ENCODE measurements at places on chromosomes 12 and 14.

DNA sequence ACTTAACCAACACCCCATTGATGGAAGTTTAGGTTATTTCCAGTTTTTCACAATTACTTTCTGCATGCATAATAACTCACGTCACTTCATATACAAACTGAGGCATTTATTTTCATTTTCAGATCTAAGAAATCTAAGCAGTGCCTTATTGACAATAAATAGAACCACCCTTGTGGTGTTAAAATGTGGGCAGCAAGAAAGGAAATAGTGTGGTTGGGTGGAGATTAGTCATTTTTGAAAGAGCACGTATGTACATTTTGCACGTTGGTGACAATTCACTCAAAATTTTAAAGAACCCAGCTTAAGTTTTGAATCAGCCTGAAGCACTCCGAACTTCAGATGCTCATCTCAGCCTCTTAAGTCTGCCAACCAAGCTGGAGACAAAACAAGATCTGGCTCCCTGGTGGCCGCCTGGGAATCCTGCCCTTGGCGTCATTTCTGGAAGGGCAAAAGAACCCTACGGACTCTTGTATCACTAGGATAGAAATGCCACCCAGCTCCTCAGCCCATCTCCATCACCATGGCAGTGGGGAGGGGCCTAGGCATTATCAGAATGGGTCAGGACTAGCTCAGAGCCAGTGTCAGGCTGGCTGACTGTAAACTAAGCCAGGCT, 89.5 kb upstream of the BCL2L14 start:
- peak; percentile 39 for DNase-seq

DNA sequence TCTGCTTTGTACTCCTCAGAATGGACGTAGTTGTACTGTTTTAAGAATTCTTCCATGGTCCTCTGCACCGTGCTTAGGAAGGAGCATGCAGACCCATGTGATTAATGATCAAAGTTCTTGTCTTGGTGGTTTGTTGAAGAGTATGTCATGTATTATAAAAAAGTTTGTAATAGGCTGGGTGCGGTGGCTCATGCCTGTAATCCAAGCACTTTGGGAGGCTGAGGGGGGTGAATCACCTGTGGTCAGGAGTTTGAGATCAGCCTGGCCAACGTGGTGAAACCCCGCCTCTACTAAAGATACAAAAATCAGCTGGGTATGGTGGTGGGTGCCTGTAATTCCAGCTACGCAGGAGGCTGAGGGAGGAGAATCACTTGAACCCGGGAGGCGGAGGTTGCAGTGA, 61.8 kb upstream of the RTL1 start:
- DNase-seq, result no peak

DNA sequence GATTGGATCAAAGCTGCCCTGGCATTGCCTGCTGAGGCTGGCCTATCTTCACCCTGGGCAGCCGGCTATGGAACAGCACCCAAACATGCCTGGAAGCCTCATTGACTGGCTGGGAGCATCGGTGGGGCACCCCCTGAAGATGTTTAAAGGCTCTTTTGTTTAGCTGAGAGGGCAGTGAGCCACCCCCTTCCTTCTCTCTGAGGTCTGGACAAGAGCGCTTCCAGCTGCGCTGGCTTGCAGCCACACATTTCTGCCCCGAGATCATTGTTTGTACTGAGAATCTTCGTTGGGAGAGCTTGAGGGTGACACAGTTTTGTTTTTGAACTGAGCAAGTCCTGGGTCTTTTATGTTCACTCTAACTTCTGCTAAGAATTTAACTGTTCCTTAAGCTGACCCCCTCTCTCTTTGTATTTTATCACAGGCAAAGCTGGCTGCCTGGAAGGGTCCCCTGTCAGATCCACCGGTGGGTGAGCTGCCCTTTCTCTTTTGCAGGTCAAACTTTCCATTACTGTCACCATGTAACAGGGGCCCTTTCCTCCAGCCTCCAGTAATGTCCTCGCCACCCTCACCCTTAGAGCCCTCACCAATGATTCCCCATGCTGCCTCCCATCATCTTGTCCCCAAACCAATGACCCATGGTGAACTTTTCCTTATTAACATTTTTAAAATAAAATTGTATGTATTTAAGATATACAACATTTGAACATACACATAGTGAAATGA, 212.2 kb downstream of the KIF26A start:
- no peak for DNase-seq

- DNase-seq, result peak; percentile 16
Measured at GRCh38 chr14:96574171-96574632, 72.0 kb downstream of the PAPOLA start.

DNA sequence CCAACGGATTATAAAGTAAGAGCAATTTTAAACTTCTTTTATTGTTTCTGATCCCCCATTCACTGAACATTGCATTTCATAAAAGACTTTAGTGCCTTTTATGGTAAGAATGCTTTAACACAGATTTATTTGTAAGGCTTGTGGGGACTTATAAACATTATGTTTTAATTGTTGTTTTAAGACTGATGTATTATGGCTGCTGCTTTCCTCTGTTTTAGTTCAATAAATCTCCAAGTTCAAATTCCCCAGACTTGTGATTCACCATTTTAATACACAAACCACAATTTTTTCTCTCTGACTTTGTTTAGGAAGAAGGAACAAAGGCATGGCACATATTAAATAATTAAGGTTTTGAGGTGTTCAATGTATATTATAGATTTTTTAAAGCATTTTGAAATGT, 753.3 kb downstream of the SLC6A15 start:
- no peak for DNase-seq

- DNase-seq, result no peak
Measured at GRCh38 chr12:24039113-24039525, 89.6 kb upstream of the SOX5 start.

DNA sequence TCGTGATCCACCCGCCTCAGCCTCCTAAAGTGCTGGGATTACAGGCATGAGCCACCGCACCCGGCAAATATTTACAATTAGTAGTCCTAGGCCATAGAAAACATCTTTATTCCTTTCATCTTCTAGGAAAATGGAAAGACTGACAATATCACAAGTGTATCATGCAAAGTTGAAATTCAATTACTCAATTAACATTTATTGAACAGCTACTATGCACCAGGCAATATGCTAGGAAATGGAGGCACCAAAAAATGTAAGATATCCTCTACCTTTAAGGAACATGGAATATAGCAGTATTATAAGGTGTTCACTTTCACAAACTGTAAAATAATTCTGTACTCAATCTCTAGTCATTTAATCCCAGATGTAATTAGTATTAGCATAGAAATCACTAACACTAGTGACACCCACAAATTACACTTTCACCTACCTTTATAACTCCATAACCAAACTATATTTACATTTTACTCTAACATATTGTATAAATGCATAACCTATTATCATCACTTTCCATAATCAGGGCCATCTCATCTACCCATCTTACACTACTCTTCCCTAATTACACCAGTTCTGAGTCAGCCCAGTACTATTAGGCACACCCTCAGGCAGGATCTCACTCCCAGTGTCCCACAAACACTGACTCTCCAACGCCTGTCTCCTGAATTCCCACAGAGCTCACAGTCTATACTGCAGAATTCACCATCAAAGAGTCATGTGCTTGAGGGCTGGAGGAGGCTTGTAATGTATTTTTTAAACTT, 10.4 kb downstream of the CORO1C start:
- peak; percentile 66 for DNase-seq

GRCh38 chr12:52792185-52793029, 3.5 kb downstream of the KRT3 start:
- DNase-seq, result no peak
